NCI-H2081 (cell line): ENCODE measurements at places on chromosomes 7 and 10.

DNA sequence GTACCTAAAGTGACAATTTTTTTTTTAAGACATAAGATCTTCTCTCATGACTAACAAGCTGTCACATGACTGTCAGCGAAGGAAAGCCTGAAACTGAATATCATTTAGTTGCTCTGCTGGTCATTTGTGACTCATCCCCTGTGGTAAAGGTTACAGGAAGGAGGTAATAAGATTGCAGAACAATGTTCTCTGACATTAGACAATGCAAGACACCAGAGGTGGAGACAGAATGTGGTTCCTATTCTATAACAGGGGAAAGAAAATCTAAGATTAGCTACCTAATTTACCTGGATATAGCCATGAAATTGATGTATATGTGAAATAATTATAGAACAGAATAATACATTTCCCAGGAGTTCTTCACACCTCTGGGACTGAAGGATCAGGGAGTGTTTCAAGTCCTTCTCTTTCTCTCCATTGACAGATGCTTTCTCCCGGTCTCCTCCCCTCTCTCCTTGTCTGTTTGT is 47.7 kb downstream of the LRGUK start:
- DNase-seq: no peak

GRCh38 chr7:44324204-44324480 is 1.3 kb downstream of the CAMK2B start:
- DNase-seq: no peak

- DNase-seq: no peak
Observed at GRCh38 chr7:34451923-34452322, 206.1 kb upstream of the NPSR1 start.

DNA sequence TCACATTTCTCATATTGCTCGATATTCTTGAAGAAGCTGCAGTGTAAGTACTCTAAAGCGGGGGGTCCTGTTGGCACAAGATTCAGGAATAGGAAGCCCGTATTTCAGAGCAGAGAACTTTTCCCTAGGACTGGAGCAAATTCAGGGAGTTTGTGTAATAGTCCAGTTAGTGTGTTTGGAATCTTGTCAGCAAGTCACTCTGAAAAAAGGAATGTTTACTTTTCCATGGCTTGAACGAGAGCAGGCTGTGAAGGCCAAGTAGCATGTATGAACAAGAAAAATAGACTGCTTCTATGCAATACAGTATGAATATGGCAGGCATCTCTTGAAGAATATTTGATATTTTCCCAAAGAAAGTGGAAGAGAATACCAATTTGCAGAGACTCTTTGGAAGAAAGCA is 39.8 kb downstream of the CDC123 start:
- DNase-seq: no peak

DNA sequence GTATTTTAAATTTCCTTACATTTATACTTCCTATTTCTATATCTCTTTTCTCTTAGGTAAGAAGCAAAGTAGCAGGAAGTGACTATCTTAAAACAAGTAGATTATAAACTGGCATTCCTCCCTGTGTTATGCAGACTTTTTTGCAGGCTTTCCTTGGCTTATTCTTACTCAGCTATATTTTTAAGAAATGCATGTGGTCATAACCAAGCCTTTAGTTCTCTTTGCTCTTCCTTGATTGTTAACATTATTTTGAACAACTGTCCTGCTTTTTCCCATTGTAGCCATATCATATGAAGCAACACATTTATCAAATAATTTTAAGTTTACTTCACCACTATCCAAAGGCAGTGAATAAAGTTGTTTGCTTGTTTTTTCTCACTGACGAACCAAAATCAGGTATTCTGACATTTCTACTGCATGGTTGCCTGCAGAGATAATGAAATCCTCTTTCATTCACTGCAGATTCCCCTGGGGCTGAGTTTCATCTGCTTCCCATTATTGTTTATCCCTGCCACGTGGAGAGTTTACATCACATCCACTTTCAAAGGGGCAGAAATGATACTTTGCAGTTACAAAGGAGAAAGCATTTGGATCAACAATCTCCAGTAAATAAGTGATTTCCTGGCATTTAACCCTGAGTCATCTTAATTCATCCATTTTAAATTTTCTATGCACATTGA is 389.9 kb upstream of the SEMA3C start:
- peak; percentile 57 for DNase-seq

- no peak for DNase-seq
Observed at GRCh38 chr10:49605939-49606509, 4.1 kb upstream of the SLC18A3 start.

DNA sequence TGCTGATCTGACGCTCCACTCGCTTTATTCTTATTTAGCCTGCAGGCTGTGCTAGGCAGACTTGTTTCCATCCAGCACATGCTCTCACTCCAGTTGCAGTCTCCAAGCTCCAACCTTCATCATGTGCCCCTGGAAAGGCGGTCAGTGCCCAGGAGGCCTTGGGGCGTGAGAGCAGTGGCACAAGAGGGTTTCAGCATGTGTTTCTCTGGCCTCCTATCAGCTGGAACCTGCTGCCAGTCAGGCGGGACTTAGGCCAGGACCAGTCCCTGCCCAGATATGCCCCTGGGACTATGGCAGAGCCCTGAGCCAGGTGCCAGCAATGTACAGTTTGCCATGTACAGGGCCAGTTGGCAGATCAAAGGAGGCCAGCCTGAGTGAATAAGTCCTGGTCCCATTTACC is 330.2 kb upstream of the FZD1 start:
- no peak for DNase-seq

- DNase-seq: peak; percentile 69
Observed at GRCh38 chr10:102678842-102679289, 34.6 kb downstream of the TRIM8 start.

GRCh38 chr10:5930272-5930671 is 40.2 kb downstream of the FBH1 start:
- no peak for DNase-seq

DNA sequence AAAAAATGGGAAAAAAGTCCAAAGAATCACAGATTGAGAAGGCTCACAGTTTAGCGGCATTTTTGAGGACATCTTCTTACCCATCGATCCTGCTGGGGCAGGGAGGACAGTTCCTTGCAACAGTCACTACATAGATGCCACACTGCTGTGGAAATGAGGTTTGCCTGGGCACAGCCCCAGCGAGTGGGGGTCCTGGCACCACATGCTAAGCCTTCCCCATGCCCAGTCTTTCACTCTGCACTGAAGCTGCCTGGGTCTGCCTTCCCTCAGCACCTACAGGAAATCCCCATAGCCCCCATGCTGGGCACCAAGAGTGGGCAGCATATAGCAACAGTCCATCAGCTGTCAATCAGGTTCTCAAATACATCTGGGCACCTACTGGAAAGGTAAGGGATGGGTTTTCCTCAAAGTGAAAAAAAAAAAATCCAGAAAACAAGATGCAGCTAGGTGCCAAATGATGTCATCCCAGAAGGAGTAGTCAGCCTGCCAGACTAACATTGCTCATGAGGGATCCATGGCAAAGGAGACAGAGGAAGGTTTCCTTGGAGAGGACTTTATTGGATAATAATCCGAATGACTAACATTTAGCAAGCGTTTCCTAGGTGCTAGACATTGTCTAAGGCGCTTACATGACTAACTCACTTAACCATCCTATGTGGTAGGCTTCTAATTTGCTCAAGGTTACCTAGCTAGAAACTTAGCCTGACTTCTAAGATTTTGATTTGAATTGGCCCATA is 125.7 kb upstream of the CXCL12 start:
- DNase-seq: no peak

- no peak for DNase-seq
Observed at GRCh38 chr7:26048663-26049062, 103.3 kb upstream of the NFE2L3 start.

GRCh38 chr7:30429156-30429530 is 49.4 kb downstream of the NOD1 start:
- DNase-seq: peak; percentile 32

GRCh38 chr7:16818732-16819131 is 13.9 kb upstream of the AGR2 start:
- no peak for DNase-seq

- DNase-seq: no peak
Observed at GRCh38 chr7:29277436-29278215, 83.1 kb downstream of the CHN2 start.

DNA sequence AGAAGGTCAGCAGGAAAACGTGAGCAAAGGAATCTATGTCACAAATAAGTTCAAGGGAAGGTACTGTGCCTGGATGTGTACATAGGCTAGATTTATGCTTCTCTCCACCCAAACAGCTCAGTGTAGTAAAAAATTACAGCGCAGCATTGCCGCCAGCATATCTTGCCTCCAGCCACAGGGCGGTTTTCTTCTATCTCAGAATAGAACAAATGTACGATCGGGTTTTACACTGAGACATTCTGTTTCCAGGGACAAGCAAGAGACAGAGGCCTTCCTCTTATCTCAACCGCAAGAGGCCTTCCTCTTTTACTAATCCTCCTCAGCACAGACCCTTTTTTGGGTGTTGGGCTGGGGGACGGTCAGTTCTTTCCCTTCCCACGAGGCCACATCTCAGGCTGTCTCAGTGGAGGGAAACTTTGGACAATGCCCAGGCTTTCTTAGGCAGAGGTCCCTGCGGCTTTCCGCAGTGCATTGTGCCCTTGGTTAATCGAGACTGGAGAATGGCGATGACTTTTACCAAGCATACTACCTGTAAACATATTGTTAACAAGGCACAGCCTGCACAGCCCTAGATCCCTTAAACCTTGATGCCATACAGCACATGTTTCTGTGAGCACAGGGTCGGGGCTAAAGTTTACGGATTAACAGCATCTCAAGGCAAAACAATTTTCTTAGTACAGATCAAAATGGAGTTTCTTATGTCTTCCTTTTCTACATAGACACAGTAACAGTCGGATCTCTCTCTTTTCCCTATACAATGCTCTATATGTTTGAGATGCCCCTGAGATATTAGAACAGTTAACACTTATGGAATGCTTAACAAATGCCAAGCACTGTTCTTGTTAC is 11.6 kb upstream of the ABHD11 start:
- DNase-seq: no peak

GRCh38 chr7:25851332-25852210 is 300.4 kb upstream of the NFE2L3 start:
- DNase-seq: peak; percentile 85

GRCh38 chr7:12303062-12303461 is 92.0 kb downstream of the TMEM106B start:
- DNase-seq: no peak

- no peak for DNase-seq
Observed at GRCh38 chr7:157719008-157719682, 382.3 kb downstream of the DNAJB6 start.

GRCh38 chr7:1366801-1367405 is 92.4 kb downstream of the MICALL2 start:
- DNase-seq: no peak

DNA sequence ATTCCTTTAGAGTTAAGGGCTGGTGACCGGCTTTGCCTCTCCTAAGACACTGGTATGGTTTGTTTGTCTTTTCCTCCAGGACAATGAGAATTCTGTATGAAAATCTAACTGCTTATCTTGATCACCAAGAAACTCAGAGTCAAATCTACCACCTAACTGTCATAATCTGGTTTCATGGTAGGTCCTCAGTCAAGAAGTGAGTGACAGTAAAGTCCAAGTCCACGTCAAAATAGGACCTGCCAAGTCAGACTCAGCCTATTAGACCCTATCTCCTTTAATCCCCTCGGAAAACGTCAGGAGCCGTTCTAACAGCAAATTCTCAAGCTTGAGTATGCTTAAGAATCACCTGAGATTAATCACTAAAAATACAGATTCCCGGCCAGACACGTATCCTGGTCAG is 37.4 kb downstream of the C7orf33 start:
- DNase-seq: no peak

GRCh38 chr10:30885423-30885822 is 146.2 kb downstream of the ZNF438 start:
- no peak for DNase-seq

GRCh38 chr7:138458576-138459412 is 1.3 kb upstream of the TRIM24 start:
- DNase-seq: no peak

DNA sequence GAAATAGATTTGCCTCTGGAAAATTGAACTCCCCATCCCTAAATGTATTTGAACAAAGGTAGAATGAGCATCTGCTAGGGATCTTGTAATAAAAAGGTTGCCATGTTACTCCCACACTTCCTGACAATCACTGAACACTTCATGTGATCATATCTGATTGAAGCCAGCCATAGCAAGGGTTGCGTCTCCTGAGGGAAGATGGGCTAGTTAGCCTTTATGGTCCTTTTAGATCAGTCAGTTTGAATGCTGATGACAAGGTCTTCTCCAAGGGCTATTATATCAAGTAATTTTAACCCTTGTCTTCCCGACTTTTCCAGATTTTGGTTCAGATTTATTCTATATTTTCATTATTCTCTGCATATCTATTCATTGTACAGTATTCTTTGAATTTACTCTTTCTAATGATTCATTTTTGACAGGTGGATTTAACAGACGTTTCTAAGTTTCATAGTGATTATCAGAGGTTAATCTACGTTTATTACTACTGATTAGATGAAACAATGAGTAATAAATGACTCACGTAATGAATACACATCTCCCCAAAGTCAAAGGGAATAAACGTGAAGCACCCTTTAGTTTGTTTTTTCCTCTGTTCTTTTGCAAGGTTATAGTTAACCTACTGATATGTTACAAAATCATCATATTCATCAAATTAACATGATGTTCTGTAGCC is 28.1 kb downstream of the CSGALNACT2 start:
- peak; percentile 5 for DNase-seq

GRCh38 chr7:73438547-73439409 is 5.2 kb downstream of the FZD9 start:
- DNase-seq: no peak

DNA sequence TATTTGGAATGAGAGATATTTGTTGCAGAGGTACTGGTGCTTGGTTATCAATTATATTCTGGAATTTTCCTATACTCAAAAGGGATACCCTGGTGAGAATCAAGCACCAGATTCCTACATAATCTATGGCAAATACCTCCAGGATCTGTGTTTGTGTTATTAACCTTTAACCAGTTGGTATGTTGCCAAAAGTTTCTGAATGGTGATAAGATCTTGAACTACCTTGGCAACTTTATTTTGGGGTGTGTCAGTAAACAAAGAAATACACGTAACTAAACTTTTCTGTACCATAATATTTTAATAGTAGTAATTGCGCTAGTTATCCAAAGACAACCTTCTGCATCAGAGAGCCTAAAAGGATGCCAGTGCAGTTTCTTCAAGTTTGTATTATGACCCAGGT is 13.4 kb downstream of the SCIN start:
- DNase-seq: no peak
